ENCODE measurements at places on chromosomes 1 and 21.

DNA sequence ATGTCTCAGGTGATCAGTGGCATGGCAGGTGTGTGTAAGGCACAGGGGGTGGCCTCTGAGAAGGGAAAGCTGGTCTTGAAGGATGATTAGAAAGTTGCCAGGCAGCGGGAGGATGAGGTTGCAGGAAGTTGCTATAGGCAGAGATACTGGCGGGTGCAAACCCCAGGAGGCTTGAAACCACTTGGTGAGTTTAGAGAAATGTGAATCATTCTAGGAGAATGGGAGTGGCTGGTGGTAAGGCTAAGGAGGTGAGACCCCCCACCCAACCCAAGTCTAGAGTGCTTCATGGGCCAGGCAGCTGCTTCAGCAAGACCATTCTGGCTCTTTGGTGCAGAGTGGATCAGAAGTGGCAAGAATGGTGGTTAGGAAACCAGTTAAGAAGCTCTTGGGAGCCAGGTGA, 9.0 kb downstream of the SH2D2A start:
- no peak for DNase-seq

DNA sequence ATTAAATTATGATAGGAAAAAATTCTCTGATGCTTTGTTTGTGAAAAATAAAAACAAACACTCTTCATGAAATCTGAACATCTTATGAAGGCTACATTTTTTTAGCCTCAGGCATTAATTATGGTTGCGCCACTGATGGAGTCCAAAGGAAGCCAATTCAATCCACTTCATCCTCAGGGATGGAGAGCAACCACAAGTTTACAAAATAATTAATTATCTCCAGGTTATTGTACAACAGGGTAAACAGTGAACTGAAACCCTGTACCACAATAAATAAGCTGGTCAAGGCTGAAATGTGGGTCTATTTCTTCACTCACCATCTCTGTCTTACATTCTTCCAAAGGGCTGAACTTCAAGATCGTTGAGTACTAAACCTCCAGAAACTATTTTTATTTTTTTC, 49.2 kb downstream of the MRPL39 start:
- no peak for DNase-seq

DNA sequence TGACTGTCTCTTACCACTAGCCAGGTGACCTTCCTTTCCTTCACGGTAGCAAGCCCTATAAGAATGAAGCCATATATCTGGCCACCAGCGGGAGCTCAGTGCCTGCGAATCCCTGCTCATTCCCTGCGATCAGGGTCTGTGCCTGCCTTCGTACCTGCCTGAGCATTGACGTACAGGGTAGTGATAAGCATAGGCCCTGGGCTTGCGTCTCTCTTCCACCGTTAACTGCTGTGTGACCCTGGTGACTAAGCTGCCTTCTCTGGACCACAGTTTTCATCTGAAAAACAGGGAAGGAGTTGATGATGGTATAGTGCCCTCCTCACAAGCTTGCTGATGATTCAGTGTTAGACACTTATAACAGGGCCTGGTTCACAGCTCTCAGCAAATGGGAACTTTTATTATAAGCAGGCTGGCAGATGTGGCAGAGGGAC, 4.1 kb downstream of the ZC3H12A start:
- no peak for DNase-seq

DNA sequence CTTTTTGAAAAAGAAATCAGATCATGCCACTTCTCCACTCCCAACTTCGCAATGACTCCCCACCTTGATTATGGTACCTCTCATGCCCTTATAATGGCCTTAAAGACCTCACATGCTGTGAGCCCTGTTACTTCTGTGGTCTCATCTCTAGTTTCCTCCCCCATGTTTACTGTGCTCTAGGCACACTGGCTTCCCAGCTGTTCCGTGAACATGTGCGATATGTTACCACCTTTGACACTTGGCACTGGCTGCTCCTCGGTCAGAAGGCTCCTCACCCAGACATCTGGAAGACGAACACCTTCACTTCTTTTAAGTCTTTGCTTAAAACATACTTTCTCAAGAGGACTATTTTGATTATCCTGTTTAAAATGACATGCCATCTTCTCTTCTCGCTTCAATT, 14.3 kb upstream of the NTMT2 start:
- no peak for DNase-seq

GRCh38 chr21:43957611-43958362, 54.3 kb upstream of the TRAPPC10 start:
- DNase-seq, result no peak

DNA sequence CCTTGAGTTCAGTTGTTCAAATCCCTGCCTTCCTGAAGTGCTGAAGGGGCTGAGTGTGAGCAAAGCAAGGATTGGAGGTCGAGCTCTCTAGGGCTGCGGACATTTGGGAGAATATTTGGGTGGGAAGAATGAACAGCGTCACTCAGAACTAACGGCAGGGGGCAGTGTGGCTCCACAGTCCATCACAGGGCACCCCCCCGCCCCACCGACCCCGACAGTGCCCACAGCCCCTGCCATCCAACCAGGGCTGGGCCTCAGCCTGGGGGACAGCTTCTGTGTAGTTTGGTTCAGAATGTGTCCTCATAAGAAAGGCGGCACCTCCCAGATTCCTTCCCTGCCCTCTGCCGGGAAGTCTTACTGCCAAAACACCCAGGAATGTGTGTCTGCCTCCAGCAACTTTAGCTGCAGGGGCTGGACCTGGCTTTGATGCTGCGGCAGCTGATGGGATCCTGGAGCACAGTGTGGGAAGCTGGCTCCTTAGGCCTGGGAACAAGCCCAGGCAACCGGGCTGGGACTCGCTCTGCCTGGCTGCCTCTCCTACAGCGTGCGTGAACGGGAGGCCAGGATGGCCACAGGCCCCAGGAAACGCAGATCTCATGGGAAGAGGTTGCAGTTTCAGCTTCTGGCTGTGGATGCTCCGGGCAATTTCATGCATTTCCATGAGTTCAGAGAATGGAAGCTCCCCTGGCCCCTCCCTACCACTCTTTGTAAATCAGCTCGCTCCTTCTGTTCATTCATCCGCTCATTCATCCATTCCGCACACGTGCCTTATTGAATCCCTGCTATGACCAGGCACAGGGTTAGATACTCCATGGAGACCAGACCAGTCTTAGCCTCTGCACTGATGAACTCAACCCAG, 104.9 kb upstream of the TMPRSS2 start:
- peak; percentile 60 for DNase-seq

DNA sequence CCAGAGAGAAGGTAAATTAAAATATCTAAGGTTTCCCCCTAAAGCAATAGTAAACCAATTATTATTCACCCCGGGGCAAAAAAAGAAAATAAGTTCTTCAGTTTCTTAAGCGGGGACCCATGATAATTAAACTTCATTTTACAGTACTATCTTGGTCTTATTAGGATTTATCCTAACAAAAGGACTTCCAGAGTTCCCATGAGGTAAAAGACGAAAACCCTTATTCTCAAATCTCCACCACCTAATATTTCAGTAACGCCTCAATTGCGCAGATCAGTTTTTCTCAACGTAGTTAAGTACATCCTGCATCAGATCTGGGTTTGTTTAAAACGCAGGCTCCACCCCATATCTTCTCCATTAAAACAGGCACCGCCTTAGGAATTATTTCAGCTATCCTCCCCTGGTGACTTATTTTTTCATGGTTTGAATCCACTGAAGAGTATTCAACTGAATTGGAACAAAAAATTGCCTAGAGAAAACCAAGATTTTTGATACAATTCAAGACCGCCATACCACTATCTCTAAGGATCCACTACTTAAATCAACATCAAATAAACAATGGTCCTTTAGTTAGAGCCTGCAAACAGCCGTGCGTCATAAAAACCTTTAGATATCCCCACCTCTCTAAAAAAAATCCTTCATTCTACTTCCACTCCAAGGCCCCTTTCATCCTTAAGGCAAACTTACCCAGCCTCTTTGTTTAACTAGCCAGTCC, 1.7 kb downstream of the MCL1 start:
- DNase-seq, result no peak
